ENCODE measurements at places on chromosomes 3 and 15. TPM values are rescaled to one million over a fixed set of nuclear protein-coding genes. Genes with fewer than 3 reads are reported as not detected.

Gene DAZL
- not detected for total RNA-seq

DNA sequence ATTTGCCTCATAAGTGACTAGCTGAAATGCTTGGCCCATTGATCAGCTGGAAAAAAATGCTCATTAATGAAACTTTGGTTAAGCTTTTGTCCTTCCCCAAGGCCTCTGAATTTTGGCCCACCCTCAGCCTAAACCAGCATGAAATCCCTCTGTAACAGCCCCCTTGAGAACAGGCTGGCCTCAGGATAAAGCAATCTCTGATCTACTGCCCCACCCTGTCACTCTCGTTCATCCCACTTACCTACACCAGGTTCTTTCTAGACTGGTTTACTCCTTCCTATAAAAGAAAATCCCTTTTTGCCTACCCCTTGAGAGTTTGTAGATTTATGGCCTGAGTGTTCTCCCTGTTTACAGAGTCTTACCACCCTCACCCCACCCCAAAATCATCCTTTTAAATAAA, 3.4 kb upstream of the AEN start:
- no peak for DNase-seq

Gene P2RY14
- total RNA-seq, result 1.1 TPM

DNA sequence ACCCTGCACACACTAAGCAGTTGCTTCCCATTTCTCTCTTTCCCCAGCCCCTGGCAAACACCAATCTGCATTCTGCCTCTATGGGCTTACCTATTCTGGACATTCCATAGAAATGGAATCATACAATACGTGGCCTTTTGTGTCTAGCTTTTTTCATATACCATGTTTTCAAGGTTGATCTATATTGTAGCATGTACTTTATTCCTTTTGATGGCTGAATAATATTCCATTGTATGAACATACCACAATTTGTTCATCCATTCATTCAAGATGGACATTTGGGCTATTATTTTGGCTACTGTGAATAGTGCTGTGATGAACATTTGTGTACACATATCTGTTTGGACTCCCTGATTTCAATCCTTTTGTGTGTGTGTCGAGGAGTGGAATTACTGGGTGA, 18.1 kb upstream of the ADAMTS9 start:
- no peak for DNase-seq

DNA sequence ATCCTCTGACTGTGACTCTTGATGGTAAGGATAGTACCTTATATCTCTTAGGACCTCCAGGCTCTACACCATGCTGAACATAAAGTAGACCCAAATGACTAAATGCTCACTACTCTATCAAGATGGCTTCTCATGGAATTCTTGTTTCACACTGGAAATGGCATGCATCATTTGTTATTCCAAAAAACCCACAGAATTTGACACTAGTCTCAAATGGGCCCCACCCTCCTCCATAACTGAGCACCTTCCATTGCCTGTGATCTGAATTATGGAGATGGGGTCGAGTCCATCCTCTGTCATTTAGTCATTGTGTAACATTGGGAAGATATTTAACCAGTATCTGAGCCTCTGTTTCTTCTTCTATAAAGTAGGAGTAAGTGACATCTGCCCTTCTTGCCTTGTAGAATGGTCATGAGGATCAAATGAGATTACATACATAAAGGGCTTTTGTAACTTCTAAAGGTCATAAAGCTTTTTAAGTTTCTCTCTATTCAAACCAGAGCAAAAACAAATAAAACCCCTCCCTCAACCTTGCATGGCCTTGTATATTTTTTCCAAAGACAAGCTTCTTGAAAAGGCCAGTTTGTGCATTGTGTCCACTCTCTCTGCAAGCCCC, 57.0 kb upstream of the PTX3 start:
- no peak for DNase-seq

GRCh38 chr15:66703540-66703941, 1.5 kb downstream of the SMAD6 start:
- DNase-seq, result peak; percentile 28

GRCh38 chr3:43699864-43700263, 9.1 kb downstream of the ABHD5 start:
- no peak for DNase-seq

Data from hematopoietic multipotent progenitor cell (in vitro differentiated cells).